Activated T-cell treated with anti-CD3 and anti-CD28 coated beads, Interleukin-2, amount 50 U/mL, for 72 hours (primary cell): ENCODE measurements at places on chromosomes 1 and 21. TPM values are rescaled to one million over a fixed set of nuclear protein-coding genes. Genes with fewer than 3 reads are reported as not detected.

DNA sequence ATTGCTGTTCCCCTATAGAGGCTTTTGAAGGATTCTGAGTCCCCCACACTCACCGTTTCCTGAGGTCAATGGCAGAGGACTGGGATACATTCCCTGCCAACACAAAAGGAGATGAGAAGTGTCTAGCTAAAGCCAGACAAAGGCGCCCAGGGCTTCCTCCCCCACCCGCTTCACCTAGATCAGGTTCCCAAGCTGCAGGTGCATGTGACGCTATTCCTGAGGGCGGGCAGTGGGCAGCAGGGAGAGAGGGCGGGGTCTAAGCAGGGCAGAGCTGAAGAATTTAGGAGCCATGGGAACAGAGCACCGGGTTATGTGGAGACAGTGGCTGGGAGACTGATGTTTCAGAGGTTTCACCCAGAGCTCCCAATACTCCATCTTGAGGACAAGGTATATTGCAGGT lies 6.0 kb upstream of the ARHGEF2 start:
- no peak for DNase-seq

Gene EEIG2
- 8.9 TPM for total RNA-seq

DNA sequence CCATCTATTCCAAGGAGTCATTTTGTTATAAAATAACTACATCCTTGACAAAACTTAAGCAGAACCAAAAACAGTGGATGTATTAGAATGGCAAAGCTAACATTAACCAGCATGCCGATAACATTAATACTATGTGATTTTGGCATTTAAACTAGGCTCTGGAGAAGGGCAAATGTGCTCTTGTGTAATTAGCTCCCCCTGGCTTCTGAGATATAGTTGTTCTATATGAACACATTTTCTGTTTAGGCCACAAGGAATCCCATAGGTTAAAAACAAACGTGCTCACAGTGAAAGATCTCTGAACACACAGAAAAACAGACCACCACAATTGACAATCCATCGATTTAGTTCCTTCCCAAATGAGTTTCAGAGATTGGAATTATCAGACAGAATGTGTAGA lies 57.4 kb upstream of the TARS2 start:
- DNase-seq, result no peak

- DNase-seq, result no peak
Observed at GRCh38 chr1:21852282-21853130, 40.4 kb downstream of the LDLRAD2 start.

DNA sequence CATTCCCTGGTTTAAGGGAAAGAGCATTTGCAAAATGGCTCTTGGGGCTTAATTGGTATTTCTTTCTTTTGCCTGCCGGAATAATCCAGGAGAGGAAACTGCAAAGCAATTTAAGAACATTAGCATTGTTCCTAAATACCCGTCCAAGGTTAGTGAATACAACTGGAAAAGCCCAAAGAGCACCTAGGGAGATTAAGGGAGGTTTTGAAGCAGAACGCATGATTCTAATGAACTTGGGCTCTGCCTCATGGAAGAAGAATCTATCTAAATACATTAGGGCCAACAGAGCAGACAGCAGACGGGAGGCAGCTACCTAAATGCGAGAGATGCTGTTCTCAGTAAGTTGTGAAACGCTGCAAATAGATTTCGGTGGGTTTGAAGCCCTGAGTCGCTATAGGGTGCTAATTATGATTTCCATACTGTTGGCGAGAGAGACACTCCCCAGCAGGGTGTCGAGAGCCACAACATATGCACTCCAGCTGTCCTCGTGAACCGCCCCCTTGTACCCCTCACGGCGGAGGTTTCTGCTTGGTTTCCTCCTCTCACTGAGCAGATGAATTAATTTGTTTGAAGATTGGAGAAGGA lies 326.7 kb upstream of the CAMK1G start:
- DNase-seq, result no peak

Gene TMOD4
- 3.2 TPM for total RNA-seq

DNA sequence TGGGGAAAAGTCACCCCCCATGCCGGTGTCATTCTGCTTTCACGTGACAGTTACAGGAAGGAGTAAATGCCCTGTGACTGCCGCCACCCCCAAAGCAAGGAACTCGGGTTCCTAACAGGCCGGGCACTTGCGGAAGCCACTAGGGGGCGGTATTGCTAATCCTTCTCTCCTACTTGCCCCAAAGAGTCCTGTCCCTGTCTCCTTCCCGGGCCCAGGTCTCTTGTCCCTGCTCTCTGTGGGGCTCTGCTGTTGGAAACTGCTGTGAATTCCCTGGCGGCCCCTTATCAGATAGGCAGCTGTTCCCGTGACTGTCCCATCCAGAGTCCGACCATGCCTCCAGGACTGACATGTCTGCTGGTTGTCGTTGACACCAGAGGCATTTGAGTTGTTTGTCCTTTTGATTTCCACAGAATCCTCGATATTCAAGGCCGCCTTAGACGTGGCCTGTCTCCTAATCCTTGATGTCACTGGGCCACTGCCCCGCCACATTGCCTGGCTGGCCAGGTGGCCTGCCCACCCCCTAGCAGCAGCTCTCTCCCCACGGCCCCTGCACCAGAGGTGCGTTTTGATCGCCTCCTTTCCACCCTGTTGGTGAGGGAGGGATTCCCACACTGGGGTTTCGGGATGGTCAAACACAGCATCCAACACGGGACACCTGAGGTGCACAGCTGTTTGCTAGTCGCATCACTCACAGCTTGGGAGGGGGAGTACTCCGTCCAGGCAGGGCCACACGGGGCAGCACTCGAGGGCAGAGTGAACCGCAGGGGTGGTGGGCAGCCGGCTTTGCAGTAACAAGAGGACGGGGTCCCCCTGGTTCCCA lies 37.3 kb downstream of the CHAF1B start:
- DNase-seq, result peak; percentile 40

- DNase-seq, result peak; percentile 8
Observed at GRCh38 chr21:26136671-26137070, 33.9 kb downstream of the APP start.

GRCh38 chr1:9891207-9891606 lies 18.9 kb downstream of the CTNNBIP1 start:
- DNase-seq, result no peak

DNA sequence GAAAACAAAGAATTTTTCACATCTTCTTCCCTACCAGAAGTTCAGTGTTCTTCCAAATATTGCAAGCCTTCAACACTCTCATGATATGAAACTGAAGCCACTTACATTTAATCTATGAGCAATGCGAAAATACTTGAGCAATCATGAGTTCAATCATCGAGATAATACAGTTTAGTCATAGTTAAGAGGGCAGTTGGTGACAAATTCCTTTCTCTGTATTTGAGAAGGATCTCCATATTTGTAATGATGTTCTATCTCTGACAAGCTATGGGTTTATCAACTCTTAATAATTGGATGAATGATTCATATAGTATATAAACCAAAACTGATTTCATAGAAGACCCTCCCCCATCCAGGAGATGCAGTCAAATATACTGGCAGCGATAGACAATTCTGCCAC lies 29.7 kb upstream of the PYHIN1 start:
- no peak for DNase-seq

Gene PM20D1
- total RNA-seq, result 0.96 TPM

- no peak for DNase-seq
Observed at GRCh38 chr1:243345205-243345604, 89.4 kb downstream of the SDCCAG8 start.

- peak; percentile 96 for DNase-seq
Observed at GRCh38 chr21:43810505-43811261, 21.3 kb downstream of the RRP1 start.

- no peak for DNase-seq
Observed at GRCh38 chr1:18849261-18849711, 10.2 kb downstream of the TAS1R2 start.

DNA sequence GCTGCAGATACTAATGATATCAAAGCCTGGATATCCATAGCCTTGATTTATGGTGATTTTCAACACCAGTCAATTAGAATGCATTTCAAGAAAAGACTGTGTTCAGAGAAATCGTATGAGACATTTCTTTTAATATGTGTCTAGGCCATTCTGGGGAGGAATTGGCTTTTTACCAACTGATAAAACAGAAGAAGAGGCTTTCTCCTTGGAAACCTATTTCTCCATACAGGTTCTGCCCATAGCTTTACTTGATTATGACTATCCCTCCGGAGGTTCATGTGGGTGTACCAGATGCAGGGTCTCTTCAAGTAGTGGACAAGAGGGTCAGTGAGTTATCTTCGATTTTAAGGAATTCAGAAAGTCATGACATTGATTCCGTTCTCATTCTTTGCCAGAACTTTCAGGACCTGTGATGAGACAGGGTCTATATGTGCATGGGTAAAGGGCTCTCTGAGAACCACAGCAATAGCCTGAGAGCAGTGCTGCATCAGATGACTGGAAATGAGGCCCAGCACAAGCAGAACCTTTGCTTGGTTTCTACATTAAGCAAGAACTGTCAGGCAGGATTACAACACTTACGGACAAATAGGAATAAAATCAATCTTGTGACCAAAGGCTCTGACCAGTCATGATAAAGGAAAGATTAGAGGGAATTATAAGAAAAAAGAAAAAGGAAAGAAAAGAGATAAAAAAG lies 263.7 kb upstream of the SGIP1 start:
- DNase-seq, result no peak

Gene PLCH2
- total RNA-seq, result 13.9 TPM

DNA sequence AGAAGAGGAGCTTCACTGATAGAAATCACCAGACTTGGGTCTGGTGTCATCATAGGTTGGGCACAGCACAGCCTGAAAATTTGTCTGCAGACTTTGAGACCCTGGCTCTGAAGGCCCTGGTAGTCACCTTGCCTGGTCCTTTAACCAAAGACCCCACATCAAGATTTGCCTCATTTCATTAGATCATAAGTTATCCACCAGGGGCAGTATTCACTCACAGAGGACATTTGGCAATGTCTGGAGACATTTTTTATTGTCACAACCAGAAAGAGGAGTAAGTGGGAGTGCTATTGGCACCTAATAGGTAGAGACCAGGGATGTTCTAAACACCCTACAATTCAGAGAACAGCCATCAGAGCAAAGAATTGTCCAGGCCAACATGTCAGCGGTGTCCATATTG lies 22.1 kb upstream of the PAX7 start:
- DNase-seq, result no peak

DNA sequence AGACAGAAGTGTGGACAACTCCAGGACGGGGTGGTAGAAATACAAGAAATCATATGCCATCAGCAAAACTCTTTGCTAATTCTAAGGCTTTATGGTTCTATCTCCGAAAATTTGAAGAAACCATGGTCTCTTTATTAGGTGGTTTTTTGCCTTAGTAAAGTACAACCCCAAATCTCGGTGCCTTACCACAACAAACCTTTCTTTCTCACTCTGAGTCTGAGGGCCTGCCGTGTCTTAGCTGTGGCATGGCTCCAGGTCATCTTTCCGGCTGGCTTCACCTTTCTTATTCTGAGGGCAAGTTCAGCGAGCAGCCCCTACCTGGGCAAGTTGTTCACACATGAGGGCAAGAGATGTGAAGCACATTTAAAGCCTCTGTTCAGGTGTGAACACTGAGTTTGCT lies 280.6 kb downstream of the TTLL7 start:
- DNase-seq, result no peak

GRCh38 chr1:24955161-24955560 lies 25.1 kb upstream of the RUNX3 start:
- DNase-seq, result peak; percentile 89

GRCh38 chr1:22207511-22208267 lies 64.8 kb upstream of the WNT4 start:
- no peak for DNase-seq

- DNase-seq, result no peak
Observed at GRCh38 chr1:167120899-167121298, 27.0 kb downstream of the STYXL2 start.

Gene FMO1
- not detected for total RNA-seq

Gene ZC3H12A
- 46.1 TPM for total RNA-seq

Gene AZIN2
- 4.1 TPM for total RNA-seq

Gene FCRLB
- total RNA-seq, result 0.43 TPM

GRCh38 chr1:44044071-44044801 lies 13.0 kb upstream of the SLC6A9 start:
- DNase-seq, result no peak

DNA sequence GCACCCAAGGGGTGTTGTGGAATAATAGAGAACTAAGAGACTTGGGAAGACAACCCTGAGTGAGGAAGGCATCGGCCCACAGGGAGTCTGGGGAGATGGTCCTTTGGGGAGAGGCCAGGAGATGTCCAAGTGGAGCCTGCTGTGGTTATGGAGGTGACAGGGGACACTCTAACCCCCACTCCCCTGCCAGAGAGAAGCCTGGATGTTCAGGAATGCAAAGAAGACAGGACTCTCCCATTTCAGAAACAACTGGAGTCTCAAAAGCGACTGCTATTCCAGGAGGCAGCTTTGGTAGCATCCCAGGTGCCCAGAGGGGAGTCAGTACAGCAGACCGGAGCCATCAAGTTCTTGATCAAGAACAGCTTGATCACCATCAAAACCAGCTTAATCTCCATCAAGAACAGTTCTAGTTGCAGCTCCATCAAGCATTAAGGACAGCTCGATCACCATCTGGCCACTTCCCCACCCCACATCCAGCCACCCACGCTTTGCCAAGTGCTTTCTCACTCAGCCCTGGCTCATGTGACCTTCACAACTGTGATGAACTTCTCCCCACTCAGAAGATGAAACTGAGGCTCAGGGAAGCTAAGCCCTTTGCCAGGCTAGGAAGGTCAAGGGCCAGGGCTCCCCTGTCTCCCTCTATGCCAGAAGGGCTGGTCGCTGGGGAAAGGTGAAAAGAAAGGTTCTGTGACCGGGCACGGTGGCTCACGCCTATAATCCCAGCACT lies 743 bp downstream of the CD52 start:
- peak; percentile 76 for DNase-seq

- no peak for DNase-seq
Observed at GRCh38 chr1:232481091-232481490, 148.8 kb downstream of the SIPA1L2 start.

Gene DNTTIP2
- 75.7 TPM for total RNA-seq

DNA sequence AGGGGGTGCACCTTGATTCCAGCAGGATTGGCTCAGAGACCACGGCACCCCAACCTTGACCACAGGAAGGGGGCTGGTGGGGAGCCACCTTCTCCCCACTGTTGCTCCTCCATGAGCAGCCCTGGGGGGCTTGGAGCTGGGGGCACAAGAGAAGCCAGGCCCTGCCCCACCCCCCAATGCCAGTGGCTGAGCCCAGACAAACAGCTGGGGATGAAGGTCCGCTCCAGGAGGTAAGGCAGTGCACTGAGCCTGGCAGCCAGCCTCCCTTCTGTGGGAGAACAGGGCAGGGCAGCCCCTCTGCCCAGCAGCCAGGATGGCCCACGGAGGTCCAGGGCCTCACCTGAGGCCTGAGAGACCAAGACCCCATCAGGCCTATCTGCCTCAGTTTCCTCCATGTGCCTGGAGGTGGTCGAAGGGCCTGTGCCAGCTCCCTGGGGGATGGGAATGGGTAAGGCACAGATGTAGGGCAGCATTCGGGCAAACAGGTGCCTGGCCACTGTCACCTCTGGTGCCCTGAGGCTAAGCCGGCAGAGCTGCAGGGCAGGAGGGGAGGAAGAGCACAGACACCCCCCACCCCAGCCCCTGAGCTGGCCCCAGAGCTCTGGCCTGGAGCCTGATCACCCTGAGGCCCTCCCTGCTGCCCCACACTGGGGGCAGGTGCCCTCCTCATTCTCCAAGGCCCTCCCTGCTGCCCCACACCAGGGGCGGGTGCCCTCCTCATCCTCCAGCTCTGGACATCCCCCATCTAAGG lies 7.1 kb downstream of the ITGB2 start:
- DNase-seq, result no peak

Gene FMOD
- 2.2 TPM for total RNA-seq
